NCI-H1092 (cell line): ENCODE measurements at places on chromosomes 2 and 18.

DNA sequence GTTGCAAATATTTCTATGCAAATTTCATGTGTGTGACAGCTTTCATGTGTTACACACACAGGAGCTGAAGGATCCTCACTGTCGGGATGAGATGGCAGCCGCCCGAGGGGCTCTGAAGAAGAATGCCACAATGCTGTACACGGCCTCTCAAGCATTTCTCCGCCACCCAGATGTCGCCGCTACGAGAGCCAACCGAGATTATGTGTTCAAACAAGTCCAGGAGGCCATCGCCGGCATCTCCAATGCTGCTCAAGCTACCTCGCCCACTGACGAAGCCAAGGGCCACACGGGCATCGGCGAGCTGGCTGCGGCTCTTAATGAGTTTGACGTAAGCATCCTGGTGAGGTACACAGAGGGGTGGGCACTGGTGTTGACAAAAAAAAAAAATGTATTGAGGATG is 361.2 kb downstream of the CTNNA2 start:
- DNase-seq, result no peak

DNA sequence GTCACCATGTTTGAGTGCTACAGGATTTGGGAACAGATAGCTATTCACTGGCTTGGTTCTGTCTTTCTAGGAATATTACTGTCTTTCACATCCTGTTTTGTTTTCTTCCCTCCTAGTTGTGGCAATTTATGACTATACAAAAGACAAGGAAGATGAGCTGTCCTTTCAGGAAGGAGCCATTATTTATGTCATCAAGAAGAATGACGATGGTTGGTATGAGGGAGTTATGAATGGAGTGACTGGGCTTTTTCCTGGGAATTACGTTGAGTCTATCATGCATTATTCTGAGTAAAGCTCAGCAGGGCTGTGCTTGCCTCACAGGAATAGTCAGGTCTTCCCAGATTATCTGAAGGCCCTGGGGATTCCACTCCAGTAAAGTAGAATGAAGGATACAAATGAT is 98.9 kb downstream of the ABI2 start:
- no peak for DNase-seq

- DNase-seq, result no peak
Observed at GRCh38 chr2:33058716-33059470, 112.1 kb downstream of the LTBP1 start.

DNA sequence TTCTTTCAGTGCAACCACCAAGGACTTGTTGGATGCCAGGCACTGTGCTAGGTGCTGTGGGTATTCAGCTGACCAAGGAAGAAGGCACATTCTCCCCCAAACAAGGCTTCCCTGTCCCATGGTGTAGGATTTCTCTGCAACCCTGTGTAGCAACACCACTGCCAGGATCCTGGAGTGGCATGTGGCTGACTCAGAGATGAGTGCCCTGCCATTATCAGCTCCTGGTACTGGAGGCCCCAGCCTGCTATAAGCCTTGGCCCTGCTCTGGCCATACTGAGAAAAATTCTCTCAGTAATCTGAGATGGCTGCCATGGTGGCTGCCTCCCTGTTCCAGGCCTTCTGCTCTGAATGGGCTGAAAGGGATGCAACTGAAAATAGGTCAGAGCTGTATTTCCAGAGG is 4.3 kb downstream of the SMYD5 start:
- no peak for DNase-seq

- DNase-seq, result no peak
Observed at GRCh38 chr2:134425724-134426496, 172.0 kb downstream of the MGAT5 start.

DNA sequence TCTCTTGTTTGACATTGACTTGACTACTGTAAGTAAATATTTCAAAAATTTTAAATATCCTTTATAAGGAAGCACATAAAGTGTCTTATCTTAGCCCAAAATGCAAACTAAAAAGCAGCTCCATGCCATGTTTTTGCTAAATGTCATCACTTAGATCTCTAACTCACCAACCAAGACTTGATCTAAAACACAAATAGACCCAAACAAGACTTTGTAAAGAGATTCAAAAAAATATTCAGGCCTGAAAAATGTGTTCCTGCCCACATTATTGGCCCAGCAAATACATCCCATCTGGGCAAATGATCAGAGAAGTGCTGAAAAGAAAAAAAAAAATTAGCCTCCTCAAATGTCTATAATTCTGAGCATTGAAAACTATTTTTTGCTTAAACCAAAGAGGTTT is 187.6 kb downstream of the MREG start:
- DNase-seq, result no peak

GRCh38 chr18:43789234-43790000 is 512.1 kb upstream of the SYT4 start:
- DNase-seq, result peak; percentile 22

DNA sequence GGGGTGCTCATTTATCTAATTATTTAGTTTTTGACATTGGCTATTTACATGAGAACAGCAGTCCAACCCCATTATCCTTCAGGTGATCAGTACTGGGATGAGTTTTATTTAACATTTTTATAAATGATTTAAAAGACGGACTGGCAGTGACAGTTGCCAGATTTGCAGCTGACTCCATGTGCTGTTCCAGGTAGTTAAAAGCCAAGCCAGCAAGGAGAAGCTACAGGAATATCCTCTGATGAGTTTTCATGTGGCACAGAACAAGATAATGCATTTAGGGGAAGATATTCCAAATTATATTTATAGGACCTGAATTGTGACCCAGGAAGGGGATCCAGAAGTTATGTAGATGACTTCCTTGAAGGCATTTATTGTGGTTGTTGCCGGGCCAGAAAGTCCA is 210.0 kb downstream of the MCFD2 start:
- no peak for DNase-seq

- DNase-seq, result no peak
Observed at GRCh38 chr2:96164459-96165184, 19.4 kb upstream of the DUSP2 start.

- DNase-seq, result no peak
Observed at GRCh38 chr2:158021226-158021625, 80.5 kb upstream of the UPP2 start.

DNA sequence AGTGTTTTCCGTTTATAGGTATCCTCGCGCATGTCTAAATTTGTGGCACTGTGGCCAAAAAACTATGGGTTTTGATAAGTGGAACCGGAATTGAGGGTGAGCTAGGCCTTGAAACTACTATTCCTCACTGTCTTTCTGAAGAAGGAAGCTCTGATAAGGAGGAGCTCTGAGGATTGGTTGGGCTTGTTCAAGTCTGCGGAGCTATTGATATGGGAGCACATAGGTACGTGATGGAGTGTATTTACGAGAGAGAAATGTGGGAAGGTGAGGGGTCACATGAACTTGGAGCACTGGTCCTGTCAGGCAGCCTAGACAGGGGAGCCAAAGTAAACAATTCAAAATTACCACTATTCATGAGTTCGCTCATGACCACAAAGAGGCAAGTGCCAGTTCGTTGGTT is 131.4 kb downstream of the BABAM2 start:
- DNase-seq, result no peak

- DNase-seq, result no peak
Observed at GRCh38 chr2:237354892-237355291, 59.1 kb downstream of the COL6A3 start.
